ENCODE measurements at places on chromosomes 2 and 18.
A peak's percentile ranks its signal among the peaks of the same experiment; 100 is the strongest.

DNA sequence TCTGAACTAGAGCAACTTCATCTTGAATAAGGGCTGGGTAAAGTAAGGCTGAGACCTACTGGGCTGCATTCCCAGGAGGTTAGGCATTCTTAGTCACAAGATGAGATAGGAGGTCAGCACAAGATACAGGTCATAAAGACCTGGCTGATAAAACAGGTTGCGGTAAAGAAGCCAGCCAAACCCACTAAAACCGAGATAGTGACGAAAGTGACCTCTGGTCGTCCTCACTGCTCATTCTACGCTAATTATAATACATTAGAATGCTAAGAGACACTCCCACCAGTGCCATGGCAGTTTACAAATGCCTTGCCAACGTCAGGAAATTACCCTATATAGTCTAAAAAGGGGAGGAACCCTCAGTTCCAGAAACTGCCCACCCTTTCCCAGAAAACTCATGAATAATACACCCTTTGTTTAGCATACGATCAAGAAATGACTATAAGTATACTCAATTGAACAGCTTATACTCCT is 109.1 kb downstream of the FIGN start:
- peak; percentile 78 for DNase-seq

GRCh38 chr2:195945056-195945455 is 123.6 kb downstream of the DNAH7 start:
- no peak for DNase-seq

GRCh38 chr2:100419915-100420314 is 2.4 kb upstream of the CHST10 start:
- no peak for DNase-seq

GRCh38 chr2:96552315-96553175 is 16.0 kb downstream of the ARID5A start:
- no peak for DNase-seq

- no peak for DNase-seq
Observed at GRCh38 chr2:26590980-26591618, 50.1 kb downstream of the CIB4 start.

DNA sequence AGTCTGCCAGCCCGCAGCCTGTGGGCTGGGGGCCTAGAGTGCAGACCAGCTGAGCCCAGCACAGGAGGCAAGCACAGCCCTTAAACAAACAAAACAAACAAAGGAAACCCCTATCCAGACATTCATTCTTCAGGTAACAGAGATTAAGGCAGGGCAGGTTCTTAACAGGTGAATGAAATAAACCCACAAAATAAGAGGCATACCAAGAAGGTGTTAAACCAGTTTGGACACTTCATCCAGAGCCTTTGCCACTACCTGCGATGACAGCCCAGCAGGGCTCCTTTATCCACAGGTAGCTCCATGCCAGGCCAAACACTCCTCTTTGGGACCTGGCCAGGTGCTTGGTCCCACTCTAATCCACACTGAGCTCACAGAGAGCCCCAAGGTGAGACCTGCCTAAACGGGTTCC is 209.7 kb upstream of the SIX2 start:
- no peak for DNase-seq

DNA sequence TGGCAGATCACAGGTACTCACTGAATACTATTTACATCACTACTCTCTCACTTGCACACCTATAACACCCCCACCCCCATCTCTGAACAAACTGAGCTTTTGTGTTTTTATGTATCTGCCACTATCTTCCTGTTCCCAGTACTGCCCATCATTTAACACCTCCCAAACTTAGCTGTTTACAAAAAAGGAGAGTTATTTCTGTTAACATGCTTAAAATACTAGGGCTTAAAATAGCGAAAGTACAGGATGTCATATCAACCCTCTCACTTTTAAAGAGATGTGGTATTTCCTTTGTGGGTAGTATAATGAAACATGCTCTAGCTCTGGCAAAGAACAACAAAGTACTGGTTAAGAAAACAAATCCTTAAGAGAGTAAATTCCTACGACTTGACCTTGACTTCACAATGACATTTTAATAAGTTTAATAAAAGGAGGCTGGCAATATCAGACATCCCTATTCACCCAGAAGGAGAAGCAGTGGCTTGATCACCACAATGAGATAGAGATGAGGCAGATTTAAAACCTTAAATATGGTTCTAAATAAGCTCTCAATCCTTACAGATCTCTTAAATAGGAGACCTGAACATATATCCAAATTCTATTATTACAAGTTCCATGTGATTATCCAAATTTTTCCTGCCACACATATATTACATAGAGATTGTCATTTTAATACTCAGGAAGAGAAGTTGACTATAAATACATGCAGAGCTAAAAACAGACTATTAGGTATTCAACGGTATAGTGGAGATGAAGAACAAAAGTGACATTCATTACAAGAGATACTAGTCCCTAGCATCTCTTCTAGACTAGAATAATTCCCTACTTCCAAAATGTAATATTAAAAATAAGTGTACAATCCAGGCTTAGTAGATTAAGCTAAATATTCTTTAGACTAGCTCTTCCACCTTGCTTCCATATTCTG is 36.9 kb downstream of the TRAK2 start:
- DNase-seq, result no peak

DNA sequence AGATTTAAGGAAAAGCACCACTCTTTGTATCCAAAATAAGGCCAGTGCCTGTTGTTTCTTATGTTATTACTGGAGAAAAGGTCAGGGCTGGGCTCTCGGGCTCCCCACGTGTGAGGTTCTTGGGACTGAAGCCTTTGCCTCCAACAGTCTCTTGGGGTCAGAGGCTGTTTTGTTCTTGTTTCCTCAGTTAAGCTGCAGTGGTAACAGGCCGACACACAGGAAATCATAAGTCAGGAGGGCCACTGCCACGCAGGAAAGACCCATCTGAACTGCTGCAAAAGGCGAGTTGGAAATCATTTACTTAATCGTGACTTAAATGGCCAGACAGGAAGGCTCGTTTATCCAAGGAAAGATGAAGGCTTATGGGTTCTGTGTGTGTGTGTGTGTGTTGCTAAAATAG is 30.3 kb upstream of the IL37 start:
- no peak for DNase-seq

DNA sequence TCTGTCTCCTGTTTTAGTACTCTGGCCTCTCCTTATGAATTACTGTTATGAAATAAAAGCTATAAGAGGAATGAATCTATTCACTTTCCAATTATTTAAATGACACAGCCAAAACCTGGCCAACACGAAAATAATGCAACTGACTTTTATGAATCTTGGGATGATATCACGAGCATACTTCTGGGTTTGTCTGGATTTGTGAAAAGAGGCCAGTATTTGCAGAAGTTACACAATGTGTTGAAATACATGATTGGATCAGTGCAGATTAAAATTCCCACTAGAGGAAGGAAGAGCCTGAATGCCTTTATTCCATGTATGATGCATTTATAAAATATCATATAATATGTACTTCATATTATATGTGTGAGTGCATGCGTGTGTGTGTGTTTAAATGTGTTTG is 418.2 kb downstream of the GRB14 start:
- DNase-seq, result no peak

- no peak for DNase-seq
Observed at GRCh38 chr2:178306352-178307073, 112.2 kb downstream of the OSBPL6 start.

- DNase-seq, result no peak
Observed at GRCh38 chr18:75157851-75158250, 51.1 kb downstream of the PTGR3 start.

- DNase-seq, result no peak
Observed at GRCh38 chr2:142065156-142065555, 65.7 kb downstream of the LRP1B start.

Data from RCC 7860 (cell line).